ENCODE measurements at places on chromosomes 4 and X. TPM values are rescaled to one million over a fixed set of nuclear protein-coding genes. Genes with fewer than 3 reads are reported as not detected.

GRCh38 chr4:183205193-183205592 lies 106.1 kb downstream of the WWC2 start:
- DNase-seq = no peak

Gene SSX2B
- not detected for total RNA-seq

- no peak for DNase-seq
Measured at GRCh38 chr4:68948044-68948743, 3.4 kb downstream of the UGT2A3 start.

DNA sequence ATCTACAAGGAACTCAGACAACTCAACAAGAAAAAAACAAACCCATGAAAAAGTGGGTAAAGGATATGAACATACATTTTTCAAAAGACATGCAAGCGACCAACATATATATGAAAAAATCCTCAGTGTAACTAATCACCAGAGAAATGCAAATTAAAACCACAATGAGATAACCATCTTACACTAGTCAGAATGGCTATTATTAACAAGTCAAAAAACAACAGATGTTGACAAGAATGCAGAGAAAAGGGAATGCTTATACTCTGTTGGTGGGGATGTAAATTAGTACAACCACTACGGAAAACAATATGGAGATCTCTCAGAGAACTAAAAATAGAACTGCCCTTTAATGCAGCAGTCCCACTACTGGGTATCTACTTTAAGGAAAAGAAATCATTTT lies 12.1 kb downstream of the NIPAL1 start:
- no peak for DNase-seq

DNA sequence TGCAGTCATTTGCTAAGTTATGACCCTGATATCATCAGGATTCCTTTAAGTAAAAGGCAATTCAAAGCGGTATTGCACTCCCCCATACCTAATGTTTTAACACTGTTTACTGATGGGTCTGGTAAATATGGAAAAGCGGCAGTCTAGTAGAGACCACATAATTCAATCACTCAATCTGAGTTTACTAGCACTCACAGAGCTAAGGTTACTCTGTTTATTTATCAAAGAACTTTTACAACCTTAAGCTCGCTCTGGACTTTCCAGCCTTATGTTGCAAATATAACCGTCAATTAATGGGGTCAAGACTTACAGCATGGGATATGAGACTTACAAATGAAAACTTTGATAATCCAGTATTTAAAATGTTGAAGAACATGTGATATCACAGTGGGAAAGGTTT lies 124.5 kb upstream of the ZCCHC13 start:
- no peak for DNase-seq

DNA sequence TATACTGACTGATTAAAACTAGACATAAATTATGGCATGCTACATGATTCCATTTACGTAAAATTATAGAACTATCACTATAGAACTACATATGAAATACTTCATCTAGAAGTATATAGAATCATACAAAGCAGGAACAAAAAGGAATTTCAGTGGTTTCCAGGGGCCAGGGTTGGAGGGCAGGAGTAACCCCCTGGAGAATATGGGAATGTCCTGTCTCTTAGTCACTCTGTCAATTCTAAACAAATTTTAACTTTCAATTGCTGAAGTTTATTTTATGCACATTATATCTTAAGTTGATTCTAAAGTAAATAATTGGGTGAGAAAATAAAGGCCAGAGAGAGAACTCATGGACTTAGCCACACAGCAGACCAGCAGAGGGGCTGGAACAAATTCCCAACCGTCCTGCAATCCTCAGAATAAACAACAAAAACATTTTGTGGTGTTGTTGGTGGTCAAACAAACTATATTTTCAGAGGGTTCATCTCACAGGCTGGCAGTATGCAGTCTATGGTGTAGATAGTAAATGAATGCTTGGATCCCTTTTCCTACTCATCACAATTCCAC lies 476.9 kb upstream of the SLIT2 start:
- no peak for DNase-seq

Data from mucosa of descending colon (tissue), 3 donors.